ENCODE measurements at places on chromosomes 1 and 21.
A peak's percentile ranks its signal among the peaks of the same experiment; 100 is the strongest.

DNA sequence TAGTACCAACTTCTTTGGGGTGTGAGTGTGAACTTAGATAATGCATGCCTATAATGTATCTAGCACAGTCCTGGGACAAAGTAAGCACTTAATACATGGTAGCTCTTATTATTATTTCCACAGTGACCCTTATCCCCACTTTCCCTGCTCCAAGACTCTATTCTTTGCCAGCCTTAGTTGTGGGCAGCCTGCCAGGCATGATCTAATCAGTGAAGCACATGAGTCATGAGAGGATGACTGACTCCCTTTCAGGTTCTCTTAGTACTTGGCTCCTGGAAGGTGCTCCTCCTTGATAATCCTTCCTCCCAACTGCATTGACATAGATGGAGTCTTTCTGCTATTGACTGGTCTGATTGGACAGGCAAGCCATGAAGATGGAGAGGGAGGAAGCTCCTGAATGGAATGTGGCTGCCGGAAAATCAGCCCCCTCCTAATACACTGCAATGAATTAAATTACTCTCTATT is 17.4 kb upstream of the GNG12 start:
- peak; percentile 52 for DNase-seq

DNA sequence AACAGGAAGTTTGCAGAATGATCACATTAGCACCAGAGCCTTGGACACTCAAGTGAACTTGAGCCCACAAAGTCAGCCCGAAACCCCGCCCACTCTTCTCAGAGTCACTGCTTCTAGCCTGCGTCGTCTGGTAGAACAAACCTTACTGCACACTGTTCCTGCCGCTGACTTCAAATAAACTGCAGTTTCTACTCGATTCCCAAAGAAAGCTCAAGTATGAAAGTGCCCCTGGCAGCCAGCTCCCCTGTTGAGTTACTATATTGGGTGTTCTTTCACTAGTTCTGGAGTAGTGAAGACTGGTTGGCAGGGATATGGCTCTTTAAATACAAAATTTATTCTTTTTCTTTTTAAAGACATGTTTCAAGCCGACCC is 164.7 kb downstream of the GALNT2 start:
- no peak for DNase-seq

DNA sequence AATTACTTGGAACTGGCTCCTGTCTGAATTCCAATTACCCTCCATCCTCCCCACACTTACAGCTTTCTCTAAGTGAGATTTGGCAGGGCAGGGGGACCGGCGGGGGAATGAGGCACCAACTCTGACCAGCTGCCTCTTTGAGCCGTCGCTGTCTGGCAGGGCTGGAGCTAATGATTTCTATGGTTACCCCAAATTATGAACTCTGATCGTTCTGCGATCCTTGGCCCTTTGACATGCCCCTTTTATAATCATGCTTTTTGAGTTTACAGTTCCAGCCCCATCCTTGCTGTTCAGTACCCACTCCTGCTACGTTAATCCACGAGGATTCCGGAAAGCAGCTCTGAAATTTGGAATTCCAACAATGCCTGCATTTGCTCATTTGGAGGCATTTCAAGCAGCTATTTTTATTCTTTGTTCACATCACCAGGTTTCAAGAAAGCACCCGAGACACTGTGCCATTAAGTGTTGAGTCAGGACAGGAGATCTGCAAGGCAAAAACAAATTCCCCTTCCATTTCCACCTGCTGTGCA is 54.6 kb upstream of the LBR start:
- no peak for DNase-seq

DNA sequence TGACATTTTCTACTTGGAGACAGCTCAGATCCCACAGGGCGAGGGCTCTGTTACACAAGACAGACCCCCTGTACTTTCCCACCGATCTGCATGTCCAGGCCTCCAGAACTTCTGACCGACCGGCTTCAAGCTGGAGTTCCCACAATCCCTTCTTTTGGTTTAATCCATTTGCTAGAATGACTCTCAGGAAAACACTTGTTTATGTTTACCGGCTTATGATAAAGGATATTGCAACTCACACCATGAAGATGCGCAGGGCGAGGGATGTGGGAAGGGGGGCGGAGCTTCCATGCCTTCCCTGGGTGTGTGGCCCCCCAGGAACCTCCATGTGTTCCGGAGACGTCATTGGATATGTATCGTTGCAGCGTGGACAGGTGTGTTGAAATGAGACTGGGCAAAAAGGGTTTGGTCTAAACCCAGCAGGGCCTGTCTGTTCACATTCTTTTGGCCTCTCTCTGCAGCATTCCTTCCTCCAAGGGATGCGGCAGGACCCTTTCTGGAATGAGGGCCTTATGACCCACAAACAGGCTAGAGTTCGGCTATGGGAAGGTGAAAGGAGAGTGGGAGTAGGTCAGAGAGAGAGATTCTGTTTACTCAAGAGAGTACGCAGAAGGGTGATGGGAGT is 7.5 kb upstream of the IGSF5 start:
- DNase-seq = no peak

DNA sequence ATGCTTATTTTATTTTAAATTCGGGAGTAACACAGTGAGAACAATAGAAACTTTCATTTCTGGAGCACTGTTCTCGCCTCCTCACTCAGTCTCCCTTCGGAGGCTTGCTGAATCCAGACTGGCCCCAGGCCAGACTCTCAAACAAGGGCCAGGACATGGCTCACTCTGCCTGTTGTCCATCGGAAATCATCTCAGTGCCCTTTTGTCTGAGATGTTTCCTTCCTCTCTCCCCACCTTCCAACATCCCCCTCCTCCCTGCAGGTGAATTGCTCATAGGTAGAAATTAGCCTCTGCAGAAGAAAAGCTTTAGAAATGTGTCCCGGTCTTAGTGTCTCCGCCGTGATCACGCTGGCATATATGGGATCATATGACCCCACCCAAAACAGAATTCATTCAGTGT is 55.2 kb downstream of the ERG start:
- DNase-seq = no peak

GRCh38 chr21:40191196-40191595 is 324.0 kb downstream of the PCP4 start:
- no peak for DNase-seq
